ENCODE measurements at places on chromosomes 13 and 19.

GRCh38 chr19:12833418-12833737, 1.0 kb downstream of the RTBDN start:
- no peak for DNase-seq

DNA sequence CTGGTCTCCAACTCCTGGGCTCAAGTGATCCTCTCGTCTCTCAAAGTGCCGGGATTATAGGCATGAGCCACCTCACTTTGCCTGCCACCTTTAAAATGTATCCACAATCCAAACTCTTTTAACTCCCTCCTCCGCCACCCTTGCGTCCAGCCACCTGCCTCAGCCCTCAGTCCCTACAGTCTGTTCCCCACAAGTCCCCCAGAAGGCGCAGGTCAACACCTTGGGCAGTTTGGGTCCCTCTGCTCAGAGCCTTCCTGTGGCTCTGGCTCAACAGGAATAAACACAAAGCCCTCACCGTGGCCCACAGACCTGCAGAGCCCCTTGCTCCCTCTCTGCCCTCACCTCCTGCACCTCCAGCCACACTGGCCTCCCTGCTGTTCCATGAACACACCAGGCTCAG, 7.5 kb upstream of the EMC10 start:
- DNase-seq, result no peak

- no peak for DNase-seq
Measured at GRCh38 chr13:99371956-99372355, 64.8 kb upstream of the GPR183 start.

- no peak for DNase-seq
Measured at GRCh38 chr13:39110518-39111097, 72.4 kb downstream of the NHLRC3 start.

- DNase-seq, result no peak
Measured at GRCh38 chr19:10894911-10895213, 23.5 kb downstream of the CARM1 start.

GRCh38 chr19:35162471-35163326, 8.2 kb downstream of the FXYD5 start:
- no peak for DNase-seq

- DNase-seq, result no peak
Measured at GRCh38 chr19:9116547-9116946, 984 bp upstream of the OR7G1 start.

- DNase-seq, result no peak
Measured at GRCh38 chr19:18508585-18508984, 13.3 kb downstream of the ELL start.

DNA sequence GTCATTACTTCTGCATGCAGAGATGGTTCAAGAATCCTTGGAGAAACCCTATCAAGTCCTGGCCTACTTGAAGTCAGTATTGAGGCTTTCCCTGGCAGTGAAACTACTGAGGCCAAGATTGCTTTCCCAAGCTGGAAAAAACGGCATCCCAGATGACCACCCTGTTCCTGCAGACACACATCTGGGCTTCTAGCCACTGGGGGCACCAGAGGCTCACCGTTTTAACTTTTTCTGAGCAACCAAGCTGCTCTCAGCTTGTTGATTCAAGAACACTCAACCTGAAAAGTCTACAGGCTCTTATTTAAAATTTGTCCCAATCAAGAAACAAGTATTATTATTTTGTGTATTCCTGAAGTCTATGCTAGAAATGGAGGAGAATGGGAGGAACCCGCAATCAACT, 66.6 kb downstream of the SPRYD7 start:
- DNase-seq, result no peak

DNA sequence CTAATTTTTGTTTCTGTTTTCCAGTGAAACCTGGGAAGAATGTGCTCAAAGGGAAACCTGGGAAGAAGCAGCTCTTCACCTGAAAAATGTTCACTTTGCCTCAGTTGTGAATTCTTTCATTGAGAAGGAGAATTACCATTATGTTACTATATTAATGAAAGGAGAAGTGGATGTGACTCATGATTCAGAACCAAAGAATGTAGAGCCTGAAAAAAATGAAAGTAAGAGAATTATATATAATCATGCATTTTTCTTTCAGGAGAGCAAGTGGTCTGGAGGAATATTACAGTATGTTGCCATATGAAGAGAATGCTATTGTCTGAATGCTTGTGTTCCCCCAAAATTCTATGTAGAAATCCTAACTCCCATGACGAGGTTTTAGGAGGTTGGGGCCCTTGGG, 3.4 kb downstream of the NUDT15 start:
- DNase-seq, result no peak

DNA sequence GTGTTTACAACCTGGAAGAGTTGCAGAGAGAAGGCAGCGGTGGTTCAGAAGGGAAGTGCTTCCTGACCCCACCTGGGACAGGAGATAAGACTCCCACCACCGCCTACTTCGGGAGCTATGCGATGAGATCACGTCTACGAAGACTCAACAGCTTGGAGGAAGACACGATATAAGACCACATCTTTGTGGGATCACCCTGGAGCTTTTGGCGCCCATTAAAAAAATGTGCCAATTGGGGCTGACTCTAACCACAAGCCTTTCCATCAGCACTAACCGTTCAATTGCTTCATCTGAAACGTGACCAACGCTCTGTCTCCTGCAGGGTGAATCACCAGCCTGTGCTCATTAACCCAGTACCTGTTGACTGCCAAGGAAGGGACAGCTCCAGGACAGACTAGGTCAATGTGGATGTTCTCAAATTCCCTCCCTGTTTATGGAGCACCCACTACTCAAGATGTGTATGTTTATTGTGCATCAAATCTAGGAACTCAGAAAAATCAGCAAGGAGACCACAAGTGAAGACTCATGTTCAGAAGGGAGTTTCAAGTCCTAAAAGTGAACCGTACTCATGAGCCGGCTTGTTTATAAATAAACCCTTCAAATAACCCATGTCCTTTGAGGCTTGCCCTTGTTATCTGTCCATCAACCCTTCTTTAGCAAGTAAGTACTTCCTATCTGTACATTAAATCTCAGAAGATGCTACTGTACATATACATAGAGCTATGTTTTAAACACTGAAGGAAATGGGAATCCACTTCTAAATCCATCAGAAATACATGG, 67.5 kb downstream of the LATS2 start:
- DNase-seq, result no peak

DNA sequence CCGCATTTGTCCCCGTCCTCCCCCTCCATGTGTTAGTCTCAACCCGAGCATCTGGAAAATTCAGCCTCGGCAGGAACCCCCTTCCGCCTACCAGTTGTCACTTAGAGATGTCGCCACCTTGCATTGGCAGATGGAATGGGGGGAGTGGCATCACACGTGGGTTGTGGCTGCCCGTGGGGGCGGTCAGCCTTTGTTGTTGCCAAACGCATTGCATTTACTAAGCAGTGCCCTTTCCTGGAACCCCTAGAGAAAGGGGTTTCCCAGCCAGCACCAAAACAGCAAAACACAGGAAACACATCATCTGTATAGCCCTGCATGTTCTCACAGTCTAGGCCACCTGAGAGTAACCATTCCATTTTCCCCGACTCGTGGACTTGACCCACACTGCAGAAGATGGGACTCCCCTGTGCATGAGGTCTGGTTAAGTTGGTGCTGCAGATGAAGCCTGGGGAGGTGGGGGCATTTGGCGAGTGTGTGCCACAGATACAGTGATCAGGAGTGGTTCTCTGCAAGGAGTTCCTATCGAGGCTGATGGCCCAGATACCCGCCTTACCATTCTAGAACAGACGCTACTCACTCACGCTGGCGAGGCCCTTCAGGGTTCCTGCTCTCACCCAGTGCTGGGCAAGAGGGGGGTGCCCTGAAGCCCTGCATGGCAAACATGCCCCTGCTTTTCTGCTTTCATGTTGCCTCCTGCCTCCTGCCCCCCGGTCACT, 38.3 kb downstream of the TMED1 start:
- DNase-seq, result peak; percentile 27

GRCh38 chr13:41938918-41939317, 22.0 kb downstream of the VWA8 start:
- no peak for DNase-seq

- DNase-seq, result peak; percentile 8
Measured at GRCh38 chr13:36817996-36818803, 822 bp upstream of the RFXAP start.

GRCh38 chr19:6236310-6237291, 43.2 kb downstream of the MLLT1 start:
- no peak for DNase-seq

DNA sequence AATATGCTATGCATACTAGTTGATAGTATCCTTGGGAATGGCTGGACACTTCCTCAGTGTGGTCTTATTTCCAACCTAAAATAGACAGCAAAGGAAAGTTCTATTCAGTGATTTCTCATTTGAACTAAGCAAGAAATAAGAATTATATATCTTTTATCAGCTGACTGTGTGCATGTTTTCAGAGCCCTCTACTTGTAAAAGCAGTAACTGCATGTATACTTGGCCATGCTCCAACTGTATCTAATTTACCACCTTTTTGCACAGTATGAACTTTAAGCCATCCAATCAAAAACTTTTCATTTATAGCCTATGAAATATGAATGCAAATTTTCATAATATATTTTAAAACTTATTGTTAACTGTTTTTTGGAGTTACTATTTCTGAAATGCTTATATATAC, 136.4 kb upstream of the PCDH9 start:
- no peak for DNase-seq

DNA sequence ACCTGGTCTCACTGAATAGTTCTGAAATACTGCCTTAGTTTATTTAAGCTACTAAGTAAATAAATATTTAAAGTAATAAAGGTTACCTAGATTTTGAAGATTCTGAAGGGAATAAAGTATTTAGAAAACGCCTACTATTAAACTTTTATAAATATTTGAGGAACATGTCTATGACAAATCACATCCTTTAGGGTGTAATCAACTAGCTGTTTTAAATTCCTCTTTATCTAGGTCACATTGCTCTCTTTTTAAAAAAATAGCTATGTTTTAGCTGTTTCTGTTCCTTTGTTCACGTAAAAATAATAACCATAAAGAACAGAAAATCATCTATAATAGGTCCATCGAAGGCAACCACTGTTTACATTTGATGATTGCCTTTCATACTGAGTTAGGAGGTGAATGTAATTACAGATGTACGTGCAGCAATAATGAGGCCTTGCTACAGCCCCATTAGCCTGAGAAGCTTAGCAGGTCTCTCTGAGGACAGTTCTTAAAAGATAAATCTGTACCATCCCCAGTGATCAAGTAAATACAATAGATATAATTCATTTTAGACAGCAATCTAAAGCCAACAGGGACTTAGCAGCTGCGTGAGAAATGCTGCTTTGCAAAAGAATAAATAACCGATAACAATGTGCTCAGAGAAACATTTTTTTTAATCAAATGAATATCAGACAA, 449.5 kb downstream of the LIG4 start:
- no peak for DNase-seq

- no peak for DNase-seq
Measured at GRCh38 chr13:31036731-31037695, 104.6 kb downstream of the TEX26 start.

DNA sequence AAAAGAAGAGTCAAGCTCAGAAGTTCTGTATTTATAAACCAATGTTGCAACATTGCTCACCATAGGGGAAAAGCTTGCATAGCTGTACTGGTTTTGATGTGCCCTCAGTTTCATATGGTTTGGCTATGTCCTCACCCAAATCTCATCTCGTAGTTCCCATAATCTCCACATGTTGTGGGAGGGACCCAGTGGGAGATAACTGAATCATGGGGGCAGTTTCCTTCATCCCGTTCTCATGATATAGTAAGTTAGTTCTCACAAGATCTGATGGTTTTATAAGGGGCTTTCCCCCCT, 73.9 kb downstream of the TNFRSF19 start:
- DNase-seq, result no peak

- DNase-seq, result no peak
Measured at GRCh38 chr13:48588120-48588519, 55.2 kb upstream of the RCBTB2 start.

DNA sequence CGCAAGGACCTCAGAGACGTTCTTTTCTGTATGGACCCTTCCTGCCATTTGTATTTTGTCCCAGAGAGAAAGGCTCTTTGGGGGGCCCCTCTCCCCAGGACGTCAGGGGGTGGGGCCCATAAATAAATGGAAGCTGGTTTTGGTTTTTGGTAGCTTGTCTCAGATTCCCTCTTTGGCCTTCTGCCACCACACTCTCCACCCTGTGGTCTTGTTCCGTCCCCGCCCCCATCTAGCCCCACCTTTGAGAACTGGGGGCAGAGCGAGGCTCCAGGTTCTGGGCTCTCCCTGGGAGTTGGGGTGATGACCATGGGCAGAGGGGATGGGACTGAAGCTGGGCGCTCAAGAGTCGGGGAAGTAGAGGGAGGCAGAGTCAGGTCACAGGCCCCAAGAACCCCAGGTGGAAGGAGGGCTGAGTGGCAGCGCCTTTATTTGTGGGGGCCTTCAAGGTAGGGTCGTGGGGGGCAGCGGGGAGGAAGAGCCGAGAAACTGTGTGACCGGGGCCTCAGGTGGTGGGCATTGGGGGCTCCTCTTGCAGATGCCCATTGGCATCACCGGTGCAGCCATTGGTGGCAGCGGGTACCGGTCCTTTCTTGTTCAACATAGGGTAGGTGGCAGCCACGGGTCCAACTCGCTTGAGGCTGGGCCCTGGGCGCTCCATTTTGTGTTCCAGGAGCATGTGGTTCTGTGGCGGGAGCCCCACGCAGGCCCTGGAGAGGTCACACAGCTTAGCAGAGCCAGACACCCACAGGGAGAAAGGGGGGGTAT, 3.3 kb downstream of the ISYNA1 start:
- no peak for DNase-seq

GRCh38 chr19:17192751-17193150, 22.4 kb upstream of the USE1 start:
- no peak for DNase-seq

- DNase-seq, result no peak
Measured at GRCh38 chr13:73556902-73557301, 498.1 kb downstream of the KLF5 start.

- DNase-seq, result peak; percentile 38
Measured at GRCh38 chr13:33806470-33807248, 11.3 kb upstream of the RFC3 start.

GRCh38 chr19:30235946-30236345, 136.2 kb upstream of the ZNF536 start:
- DNase-seq, result no peak

GRCh38 chr13:25692099-25692498, 320.3 kb downstream of the ATP8A2 start:
- DNase-seq, result no peak

GRCh38 chr13:112761701-112762689, 72.2 kb downstream of the ATP11A start:
- DNase-seq, result no peak

DNA sequence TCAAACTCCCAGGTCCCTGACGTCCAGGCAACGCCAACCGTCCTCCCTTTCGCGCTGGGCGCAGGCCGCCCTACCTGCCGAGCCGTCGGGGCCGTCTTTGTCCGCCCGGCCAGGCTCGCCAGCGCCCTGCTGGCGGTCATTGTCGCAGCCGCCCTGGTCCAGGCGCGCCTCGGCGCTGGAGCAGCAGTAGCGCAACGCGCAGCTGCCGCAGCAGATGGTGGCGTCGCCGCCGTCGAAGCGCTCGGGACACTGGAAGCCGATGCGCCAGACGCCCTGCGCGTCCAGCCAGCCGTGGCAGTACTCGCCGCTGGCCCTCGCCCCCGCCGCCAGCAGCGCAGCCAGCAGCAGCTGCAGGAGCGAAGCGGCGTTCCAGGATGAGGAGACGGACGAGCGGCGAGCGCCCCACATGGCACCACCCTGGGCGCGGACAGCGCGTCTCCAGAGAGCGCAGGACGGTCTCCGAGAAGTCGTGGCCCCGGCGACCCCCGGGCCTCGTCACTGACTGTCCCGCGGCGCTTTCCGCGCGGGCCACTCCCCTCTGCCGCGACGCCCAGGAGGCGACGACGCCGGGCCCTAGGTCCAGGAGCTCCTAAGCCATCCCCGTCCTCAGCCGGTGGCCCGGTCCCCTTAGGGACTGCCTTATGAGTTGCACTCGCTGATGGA, 1.1 kb downstream of the SHISA2 start:
- no peak for DNase-seq

- no peak for DNase-seq
Measured at GRCh38 chr13:20168396-20168795, 7.5 kb upstream of the GJA3 start.

Measured in germinal center (tissue), 1 donor.